ENCODE measurements at places on chromosomes 7 and 10. TPM values are rescaled to one million over a fixed set of nuclear protein-coding genes. Genes with fewer than 3 reads are reported as not detected.

- H3K27me3 ChIP-seq = no peaks in the 10 kb centered on the region
- H3K27ac ChIP-seq = no peak overlapping the region
- DNase-seq = no peak
- no peak overlapping the region for H3K4me3 ChIP-seq
- no peaks in the 10 kb centered on the region for H3K4me1 ChIP-seq
These were observed 192.5 kb downstream of the ELFN1 start for GRCh38 chr7:1862560-1862959.

The ARHGAP19 gene
- total RNA-seq = 9.2 TPM

- H3K27ac ChIP-seq = no peak overlapping the region
- no peak for DNase-seq
- no peak overlapping the region for H3K4me3 ChIP-seq
- H3K27me3 ChIP-seq = no peaks in the 10 kb centered on the region
These were observed 32.7 kb upstream of the SH2B2 start for GRCh38 chr7:102253973-102254370.

The CDC14C gene
- 0.17 TPM for total RNA-seq

The GPR146 gene
- total RNA-seq = 3.4 TPM

The RTKN2 gene
- 8.4 TPM for total RNA-seq

DNA sequence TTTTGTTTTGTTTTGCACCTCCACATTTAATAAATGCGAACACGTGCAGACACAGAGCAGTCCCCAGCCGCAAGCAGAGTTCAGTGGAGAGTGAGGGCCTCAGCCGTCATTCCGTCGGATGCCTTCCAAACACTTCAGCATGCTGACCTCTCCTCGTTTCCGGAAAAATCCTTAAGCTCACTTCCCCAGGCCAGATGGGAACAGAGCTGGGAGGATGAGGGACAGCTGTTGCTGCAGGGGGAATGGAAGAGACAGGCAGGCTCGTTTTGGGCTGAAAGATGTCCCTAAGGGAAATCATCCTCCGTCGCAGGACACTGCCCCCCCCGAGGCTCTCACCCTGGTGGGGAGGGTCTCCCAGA lies 17.2 kb upstream of the FGFR2 start:
- no peak for DNase-seq
- no peaks in the 10 kb centered on the region for H3K4me1 ChIP-seq
- H3K4me3 ChIP-seq = no peak overlapping the region
- H3K36me3 ChIP-seq = no peaks in the 10 kb centered on the region
- no peak overlapping the region for H3K27ac ChIP-seq
- no peaks in the 10 kb centered on the region for H3K27me3 ChIP-seq

DNA sequence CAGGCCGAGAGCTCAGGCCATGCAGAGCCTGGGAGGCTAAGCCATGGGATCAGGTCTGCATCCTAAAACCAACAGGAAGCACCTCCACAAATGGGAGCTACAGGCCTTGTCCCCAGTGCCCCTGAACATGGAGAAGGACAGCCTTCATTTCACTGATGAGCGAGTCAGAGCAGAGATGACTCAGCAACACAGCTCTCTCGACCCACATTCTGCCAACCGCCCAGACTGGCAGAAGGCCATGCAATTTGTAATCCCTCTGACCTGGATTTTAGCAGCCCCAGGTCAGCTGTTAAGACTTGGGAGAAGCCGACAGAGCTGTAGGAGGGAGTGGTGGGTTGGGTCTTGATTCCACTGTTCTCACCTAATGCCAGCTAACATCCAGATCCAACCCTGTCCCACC lies 25.5 kb downstream of the VOPP1 start:
- DNase-seq = peak; percentile 75
- H3K36me3 ChIP-seq = no peaks in the 10 kb centered on the region
- H3K4me3 ChIP-seq = no peak overlapping the region
- peak overlapping the region; percentile 52 for H3K27ac ChIP-seq
- H3K27me3 ChIP-seq = no peaks in the 10 kb centered on the region
- peaks cover 28% of the 10 kb centered on the region for H3K4me1 ChIP-seq

DNA sequence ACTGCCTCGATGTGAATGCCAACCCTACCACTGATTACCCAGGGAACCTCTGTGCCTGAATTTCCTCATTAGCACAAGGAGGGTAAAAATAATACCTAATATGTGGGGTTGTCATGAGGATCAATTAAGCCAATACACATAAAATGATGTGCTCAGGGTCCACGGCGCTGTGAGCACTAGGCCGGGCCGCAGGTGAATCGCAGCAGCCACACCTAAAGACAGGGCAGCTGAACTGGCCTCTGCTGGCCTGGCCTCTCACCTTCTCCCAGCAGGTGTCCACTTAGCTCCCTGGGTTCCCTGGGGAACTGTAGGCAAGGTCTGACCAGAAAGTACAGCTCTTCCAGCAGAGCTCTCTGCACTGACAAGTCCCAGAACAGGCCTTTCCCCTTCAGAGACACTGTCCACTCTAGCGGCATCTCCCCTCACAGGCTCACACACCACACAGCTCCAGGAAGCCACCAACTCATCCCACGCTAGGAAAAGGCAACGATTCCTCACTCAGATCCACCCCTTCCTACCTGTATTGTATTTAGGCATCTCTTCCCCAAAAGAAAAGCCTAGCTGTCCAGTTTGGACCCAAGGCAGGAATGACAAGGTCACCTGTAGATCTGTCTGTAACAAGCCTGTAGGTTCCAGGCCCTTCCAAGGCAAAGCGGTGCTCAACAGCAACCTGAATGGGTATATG lies 273.1 kb downstream of the USP6NL start:
- no peak for DNase-seq
- no peak overlapping the region for H3K27ac ChIP-seq
- H3K4me1 ChIP-seq = no peaks in the 10 kb centered on the region
- no peaks in the 10 kb centered on the region for H3K27me3 ChIP-seq
- H3K36me3 ChIP-seq = no peaks in the 10 kb centered on the region

DNA sequence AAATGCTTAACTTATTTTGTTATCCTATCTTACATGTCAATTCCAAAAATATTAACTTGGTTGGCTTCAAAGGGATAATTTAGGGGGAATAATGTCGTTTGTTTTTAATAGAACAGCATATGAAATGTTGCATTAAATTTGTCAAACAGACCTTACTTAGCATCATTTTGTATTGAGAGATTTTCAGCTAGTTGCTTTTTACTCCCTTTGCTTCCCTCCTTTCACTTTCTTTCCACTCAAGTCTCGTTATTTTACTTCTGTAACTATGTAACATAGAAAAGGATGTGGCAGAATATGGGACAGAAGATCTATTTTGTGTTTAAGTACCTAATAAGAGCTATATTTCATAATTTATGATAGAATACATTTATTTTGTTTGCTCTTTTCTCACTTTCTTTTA lies 2.6 kb downstream of the PHYHIPL start:
- DNase-seq = no peak
- H3K27me3 ChIP-seq = peaks cover 22% of the 10 kb centered on the region
- H3K27ac ChIP-seq = no peak overlapping the region
- H3K4me1 ChIP-seq = peaks cover 13% of the 10 kb centered on the region

The PDK4 gene
- 0.29 TPM for total RNA-seq

- no peak overlapping the region for H3K4me3 ChIP-seq
- H3K4me1 ChIP-seq = no peaks in the 10 kb centered on the region
- no peaks in the 10 kb centered on the region for H3K36me3 ChIP-seq
- peaks cover 4% of the 10 kb centered on the region for H3K27me3 ChIP-seq
- no peak for DNase-seq
These were observed 715.5 kb upstream of the GALNT17 start for GRCh38 chr7:70416347-70416985.

- H3K4me1 ChIP-seq = no peaks in the 10 kb centered on the region
- H3K36me3 ChIP-seq = no peaks in the 10 kb centered on the region
- H3K4me3 ChIP-seq = no peak overlapping the region
- H3K27me3 ChIP-seq = no peaks in the 10 kb centered on the region
These were observed 173.5 kb downstream of the KCNMA1 start for GRCh38 chr10:77463967-77464745.

The AKR1C8 gene
- total RNA-seq = not detected

DNA sequence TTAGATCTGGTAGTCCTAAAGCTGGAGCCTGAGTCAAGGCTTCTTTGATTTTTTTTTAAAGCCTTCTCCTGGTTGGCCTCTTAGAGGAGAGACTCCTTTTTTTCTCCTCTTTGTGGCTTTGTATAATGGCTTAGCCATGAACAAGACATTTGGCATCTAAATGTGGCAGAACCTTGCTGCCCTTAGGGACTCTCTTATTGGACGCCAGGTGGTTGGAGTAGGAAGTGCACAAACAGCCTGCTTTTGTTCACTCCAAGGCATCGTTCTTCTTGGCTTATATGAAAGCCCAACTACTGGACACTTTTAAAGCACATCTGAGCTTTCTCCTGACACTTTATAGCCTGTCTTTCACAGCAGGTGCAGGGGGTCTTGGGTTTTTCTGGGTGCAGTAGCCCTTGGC lies 25.0 kb downstream of the ZPBP start:
- no peaks in the 10 kb centered on the region for H3K36me3 ChIP-seq
- H3K4me1 ChIP-seq = peaks cover 9% of the 10 kb centered on the region
- H3K27me3 ChIP-seq = no peaks in the 10 kb centered on the region
- no peak overlapping the region for H3K4me3 ChIP-seq
- H3K27ac ChIP-seq = no peak overlapping the region

DNA sequence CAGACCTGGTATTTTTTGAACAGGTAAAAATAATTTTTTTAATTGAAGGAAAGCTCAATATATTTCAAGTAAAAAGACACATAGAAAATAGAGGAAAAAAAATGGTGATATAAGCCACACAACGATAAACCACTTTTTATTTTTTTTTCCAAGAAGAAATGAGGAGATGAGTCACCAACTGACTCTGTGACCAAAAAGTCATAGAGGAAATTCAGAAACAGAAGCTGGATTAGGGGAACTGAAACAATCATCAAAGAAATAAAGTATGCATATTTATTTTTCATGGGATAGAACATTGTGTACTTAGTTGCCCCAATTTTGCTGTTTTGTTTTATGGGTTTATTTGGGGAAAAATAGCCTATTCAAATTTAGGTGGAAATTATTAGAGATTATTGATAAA lies 176.8 kb upstream of the AGR3 start:
- H3K36me3 ChIP-seq = no peaks in the 10 kb centered on the region
- peak; percentile 33 for DNase-seq
- H3K4me1 ChIP-seq = no peaks in the 10 kb centered on the region
- no peaks in the 10 kb centered on the region for H3K27me3 ChIP-seq
- no peak overlapping the region for H3K4me3 ChIP-seq
- no peak overlapping the region for H3K27ac ChIP-seq

DNA sequence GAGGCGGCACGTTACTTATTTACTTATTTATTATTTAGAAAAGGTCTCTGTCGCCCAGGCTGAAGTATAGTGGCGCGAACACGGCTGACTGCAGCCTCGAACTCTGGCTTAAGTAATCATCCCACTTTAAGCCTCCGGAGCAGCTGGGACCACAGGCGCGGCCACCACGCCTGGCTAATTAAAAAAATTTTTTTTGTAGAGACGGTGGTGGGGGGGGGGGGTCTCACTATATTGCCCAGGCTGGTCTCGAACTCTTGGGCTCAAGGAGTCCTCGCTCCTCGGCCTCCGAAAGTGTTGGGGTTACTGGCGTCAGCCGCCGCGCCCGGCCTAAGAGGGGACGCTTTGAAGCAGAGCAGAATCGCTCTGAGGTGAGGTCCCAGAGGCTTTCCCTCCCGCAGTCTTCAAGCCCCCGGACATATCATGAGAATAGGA lies 675 bp upstream of the FRAT2 start:
- H3K27me3 ChIP-seq = peaks cover 29% of the 10 kb centered on the region
- H3K4me1 ChIP-seq = peaks cover 11% of the 10 kb centered on the region
- no peaks in the 10 kb centered on the region for H3K36me3 ChIP-seq

GRCh38 chr10:70292004-70292403 lies 8.2 kb upstream of the NPFFR1 start:
- H3K36me3 ChIP-seq = no peaks in the 10 kb centered on the region
- peak; percentile 40 for DNase-seq
- H3K4me3 ChIP-seq = no peak overlapping the region
- no peak overlapping the region for H3K27ac ChIP-seq

DNA sequence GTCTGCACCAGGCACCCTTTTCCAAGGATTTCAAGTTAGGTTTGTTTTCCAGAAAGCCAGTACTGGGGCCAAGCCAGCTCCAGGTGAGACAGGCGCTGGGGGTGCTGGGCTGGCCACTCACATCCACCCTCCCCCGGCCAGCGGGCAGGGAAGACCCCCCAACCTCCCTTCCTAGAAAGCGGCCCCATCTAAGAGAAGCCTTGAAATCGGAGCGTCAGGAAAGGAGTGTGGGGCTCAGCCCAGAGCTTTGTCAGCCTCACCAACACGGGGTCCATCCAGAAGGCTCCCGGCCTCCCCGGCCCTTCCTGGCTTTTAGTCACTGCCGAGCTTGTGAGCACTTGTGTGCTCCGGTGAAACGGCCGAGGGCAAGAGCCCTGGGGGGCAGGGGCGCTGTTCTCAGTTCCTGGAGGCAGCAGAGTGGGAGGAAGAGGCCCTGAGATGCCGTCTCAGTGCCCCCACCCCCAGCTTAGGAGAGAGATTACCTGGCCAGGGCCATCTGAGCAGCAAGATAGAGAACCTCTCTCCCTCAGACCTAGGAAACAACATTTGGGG lies 39.6 kb downstream of the PDGFA start:
- peaks cover 23% of the 10 kb centered on the region for H3K27me3 ChIP-seq
- H3K4me3 ChIP-seq = no peak overlapping the region
- peaks cover 3% of the 10 kb centered on the region for H3K4me1 ChIP-seq
- DNase-seq = no peak
- no peaks in the 10 kb centered on the region for H3K36me3 ChIP-seq
- H3K27ac ChIP-seq = no peak overlapping the region

The PRR15 gene
- total RNA-seq = 7.2 TPM

DNA sequence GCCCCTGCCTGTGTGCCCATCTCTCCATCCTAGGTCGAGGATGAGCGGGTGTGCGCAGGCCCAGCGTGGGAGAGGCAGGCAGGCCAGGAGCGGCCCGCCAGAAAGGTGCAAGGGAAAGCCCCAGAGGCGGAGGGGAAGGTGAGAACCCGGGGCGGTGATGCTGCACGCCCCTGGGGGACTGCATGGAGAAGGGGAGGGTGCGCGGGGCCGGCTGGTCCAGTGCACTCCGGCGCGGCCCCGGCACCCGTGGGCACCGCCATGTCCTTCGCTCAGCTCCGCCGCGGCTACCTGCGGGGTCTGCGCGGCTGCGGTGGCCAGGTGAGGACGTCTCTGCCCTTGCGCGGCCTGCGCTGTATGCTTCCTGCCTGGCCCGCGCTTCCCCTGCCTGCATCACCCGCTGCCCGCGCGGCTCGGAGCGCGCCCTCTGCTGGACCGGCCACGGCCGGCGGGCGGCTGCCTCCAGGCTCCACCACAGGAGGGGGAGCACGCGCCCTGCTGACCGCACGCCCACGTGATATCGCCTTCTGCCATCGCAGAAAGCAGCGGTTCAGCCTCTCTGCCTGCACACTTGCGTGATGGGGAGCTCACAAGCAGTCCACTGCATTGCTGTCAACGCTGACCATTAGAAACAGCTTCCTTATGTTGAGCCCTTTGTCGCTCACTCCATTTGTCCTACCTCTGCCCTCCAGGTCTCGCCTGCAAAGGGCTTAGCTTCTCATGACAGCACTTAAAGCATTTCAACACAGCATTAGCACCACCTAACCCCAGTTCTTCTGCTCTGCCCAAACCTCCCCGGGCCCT lies 73.9 kb downstream of the CXCL12 start:
- H3K27me3 ChIP-seq = no peaks in the 10 kb centered on the region
- no peak overlapping the region for H3K27ac ChIP-seq
- H3K36me3 ChIP-seq = no peaks in the 10 kb centered on the region
- peak; percentile 68 for DNase-seq
- peaks cover 8% of the 10 kb centered on the region for H3K4me1 ChIP-seq

GRCh38 chr10:107899075-107899474 lies 734.6 kb upstream of the SORCS1 start:
- DNase-seq = no peak
- no peaks in the 10 kb centered on the region for H3K36me3 ChIP-seq
- H3K27me3 ChIP-seq = no peaks in the 10 kb centered on the region
- H3K4me1 ChIP-seq = no peaks in the 10 kb centered on the region

The CAMK2G gene
- total RNA-seq = 16.6 TPM

GRCh38 chr7:105584165-105584564 lies 2.9 kb upstream of the EFCAB10 start:
- H3K4me3 ChIP-seq = no peak overlapping the region
- no peak overlapping the region for H3K27ac ChIP-seq
- H3K27me3 ChIP-seq = no peaks in the 10 kb centered on the region
- no peaks in the 10 kb centered on the region for H3K4me1 ChIP-seq

Measured in astrocyte (in vitro differentiated cells and primary cell).